ENCODE measurements at places on chromosomes 6 and 20.

DNA sequence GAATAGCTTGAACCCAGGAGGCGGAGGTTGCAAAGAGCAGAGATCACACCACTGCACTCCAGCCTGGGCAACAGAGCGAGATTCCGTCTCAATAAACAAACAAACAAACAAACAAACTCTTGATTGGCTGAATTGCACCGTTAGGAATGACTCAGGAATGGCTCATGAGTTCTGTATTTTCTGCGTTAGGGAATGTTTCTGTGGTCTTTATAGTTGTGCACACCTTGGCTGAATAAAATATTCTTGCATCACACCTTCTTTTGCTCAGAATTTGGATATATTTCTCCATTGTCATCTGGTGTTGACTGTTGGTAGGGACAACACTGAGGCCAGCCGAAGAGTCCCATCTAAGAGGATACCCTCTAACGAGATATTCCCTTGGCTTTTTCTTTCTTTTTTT is 19.6 kb upstream of the PI16 start:
- DNase-seq, result no peak

DNA sequence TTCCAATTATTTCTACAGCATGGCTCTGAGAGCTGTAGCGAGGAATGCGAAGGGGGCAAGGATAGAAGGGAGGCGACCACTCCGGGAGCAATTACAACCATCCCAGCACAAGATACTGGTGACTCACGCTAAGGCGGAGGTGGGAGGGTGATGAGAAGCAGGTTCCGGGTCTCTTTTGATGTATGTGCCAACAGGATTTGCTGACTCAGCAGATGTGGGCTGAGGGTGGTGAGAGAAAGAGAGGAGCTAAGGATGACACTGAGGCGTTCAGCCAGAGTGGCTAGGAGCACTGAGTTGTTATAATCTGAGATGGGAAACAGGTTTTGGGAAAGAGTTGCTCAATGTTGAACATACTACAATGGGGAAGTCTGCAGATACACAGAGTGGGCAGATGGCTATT is 9.3 kb upstream of the TXNDC5 start:
- DNase-seq, result no peak

- DNase-seq, result peak; percentile 66
Observed at GRCh38 chr6:11236076-11236750, 3.7 kb upstream of the NEDD9 start.

GRCh38 chr6:136749359-136749997 is 42.8 kb downstream of the MAP3K5 start:
- no peak for DNase-seq

DNA sequence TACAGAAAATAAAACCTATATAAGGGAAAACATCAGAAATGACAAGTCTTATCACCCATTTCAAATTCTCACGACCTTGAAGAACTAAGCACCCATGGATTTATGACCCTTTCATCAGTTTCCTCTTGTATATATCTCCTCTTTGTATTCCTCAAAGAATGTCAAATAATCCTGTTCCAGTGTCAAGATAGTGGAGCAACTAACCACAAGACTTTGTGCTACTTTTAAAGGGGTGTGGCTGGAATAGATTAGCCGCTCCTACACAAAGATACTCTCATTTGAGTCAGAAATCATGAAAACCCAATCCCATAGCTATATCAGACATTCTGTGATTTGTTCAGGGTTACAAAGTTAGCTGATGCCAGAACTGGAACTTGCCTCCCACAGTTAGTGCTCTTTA is 6.6 kb downstream of the REPS1 start:
- no peak for DNase-seq

GRCh38 chr6:17900011-17900410 is 87.4 kb downstream of the KIF13A start:
- DNase-seq, result no peak

GRCh38 chr6:19395316-19395715 is 441.9 kb upstream of the ID4 start:
- no peak for DNase-seq
